ENCODE measurements at places on chromosomes 11 and 22.

GRCh38 chr11:102118937-102119336 lies 8.7 kb downstream of the YAP1 start:
- DNase-seq, result no peak

DNA sequence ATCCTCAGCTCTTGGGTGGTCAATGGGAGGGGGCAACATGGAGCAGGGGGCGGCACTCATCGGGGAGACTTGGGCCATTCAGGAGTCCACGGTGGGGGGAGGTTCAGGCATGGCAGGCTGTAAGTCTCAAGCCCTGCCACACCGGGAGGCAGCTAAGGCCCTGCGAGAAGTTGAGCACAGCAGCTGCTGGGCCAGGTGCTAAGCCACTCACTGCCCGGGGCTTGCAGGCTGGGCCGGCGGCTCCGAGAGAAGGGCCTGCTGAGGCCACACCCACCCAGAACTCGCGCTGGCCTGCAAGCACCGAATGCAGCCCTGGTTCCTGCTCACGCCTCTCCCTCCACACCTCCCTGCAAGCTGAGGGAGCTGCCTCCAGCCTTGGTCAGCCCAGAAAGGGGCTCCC lies 131.4 kb downstream of the OR4C45 start:
- no peak for DNase-seq

- no peak for DNase-seq
Measured at GRCh38 chr11:133961890-133962289, 5.1 kb upstream of the IGSF9B start.

DNA sequence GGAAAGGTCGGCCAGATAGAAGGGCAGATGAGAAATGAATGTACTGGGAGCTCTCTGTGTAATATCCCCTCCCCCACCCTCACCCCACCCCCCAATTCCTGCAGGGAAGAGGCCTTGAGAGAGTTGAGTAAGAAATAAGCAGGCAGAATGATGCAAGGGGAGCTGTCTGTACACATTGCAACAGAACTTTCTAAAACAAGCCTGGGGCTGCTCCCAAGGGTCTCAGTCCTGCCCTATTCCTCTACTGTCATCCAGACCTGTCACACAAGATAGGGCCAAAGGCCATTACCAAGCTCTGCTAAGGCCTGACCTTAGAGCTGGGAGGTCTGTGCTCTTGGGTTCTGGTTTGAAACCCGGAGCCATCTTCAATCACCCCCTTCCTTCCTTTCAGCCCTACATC lies 5.7 kb upstream of the DGAT2 start:
- no peak for DNase-seq

- no peak for DNase-seq
Measured at GRCh38 chr11:122287401-122287800, 171.4 kb upstream of the BLID start.

GRCh38 chr11:65808744-65809341 lies 22.0 kb downstream of the OVOL1 start:
- no peak for DNase-seq

GRCh38 chr11:26700574-26701235 lies 21.2 kb downstream of the SLC5A12 start:
- DNase-seq, result no peak

DNA sequence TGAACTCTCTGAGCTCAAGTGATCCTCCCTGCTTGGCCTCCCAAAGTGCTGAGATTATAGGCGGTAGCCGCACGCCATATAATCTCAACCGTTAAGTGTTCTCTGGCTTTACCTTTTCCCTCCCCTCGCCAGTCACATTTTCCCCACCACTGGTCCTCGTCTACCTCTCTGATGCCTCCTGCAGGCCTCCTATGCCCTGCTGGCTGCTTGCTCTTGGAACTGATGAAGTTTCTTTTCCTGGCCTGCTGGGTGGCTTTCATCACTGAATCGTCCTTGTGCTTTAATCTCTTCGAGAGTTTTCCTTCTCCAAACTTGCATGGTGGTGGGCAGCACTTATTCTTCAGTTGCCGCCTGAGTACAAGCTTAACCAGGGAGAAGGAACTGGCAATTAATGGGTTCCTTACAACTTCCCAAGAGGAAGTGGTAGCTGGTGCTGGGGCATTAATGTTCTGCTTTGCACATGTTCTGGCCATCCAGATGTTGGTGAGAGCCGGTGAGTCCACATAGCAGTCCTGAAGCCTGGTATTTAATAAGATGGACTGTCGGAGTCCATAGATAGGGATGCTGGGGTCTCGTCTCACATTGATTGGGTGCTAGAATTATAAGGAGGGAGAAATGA lies 1.3 kb downstream of the C22orf31 start:
- DNase-seq, result no peak

- DNase-seq, result no peak
Measured at GRCh38 chr11:62860835-62861563, 19.7 kb upstream of the SLC3A2 start.

DNA sequence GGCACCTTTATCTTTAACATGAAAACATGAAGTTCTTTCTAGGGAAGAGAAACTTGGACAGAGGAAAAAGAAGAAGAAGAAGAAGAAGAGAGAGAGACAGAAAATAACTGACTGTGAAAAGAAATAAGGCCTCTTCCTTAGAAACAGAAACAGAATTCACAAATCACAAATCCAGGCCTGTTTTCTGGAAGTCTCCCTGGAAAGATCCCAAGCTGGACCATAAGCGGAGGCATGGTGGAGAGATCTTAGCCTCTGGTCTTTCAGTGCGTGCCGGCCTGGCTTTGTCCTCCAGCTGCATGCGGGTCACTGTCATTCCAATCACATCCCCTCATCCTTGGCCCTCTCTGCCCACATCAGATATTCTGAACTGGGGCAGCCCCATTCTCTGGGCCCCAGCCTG lies 6.9 kb downstream of the FXYD6 start:
- no peak for DNase-seq

GRCh38 chr11:118609380-118610224 lies 2.2 kb downstream of the PHLDB1 start:
- no peak for DNase-seq

GRCh38 chr11:290621-291231 lies 1.8 kb downstream of the PGGHG start:
- no peak for DNase-seq

DNA sequence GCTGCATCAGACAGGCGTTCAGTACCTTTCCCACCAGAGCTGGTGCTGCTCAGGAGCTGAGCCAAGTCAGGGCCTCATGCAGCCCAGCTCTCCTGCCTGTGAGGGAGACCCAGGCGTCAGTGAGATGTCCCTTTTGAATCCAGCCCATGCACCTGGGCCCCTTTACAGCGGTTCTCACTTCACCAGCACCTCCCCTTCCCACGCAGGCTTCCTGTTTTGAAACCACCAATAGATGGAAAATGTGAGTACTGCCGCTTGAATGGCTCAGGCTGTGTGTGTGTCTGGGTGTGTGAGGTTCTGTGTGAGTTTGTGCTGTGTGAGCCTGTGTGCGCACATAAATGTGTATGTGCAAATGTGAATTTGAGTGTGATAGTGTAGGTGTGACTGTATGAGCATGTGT lies 88.4 kb downstream of the UBASH3B start:
- DNase-seq, result no peak

DNA sequence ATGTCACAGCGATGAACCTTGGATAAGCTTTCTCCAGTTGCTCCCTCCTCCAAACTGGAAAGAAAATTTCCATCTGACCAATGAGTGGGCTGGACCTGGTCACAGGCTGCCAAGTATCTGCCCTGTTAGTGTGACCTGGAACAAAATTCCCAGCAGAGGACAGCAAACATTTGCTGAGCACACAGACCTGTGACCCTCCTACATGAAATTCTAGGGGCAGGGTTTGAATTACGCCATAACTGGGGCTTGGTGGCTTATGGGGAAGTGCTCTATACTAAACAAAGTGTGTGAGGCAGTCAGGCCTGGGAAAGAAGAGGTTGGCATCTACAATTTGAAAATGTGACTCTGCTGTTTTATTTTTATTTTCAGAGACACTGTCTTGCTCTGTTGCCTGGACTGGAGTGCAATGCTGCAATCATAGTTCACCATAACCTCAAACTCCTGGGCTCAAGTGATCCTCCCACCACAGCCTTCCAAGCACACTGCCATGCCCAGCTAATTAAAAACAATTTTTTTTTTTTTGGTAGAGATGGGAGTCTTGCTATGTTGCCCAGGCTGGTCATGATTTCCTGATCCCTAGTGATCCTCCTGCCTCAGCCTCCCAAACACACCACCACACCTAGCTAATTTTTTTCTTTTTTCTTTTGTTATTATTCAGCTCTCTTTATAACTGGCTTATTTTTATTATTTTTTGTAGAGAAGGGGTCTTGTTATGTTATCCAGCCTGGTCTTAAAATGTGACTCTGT lies 13.6 kb upstream of the XBP1 start:
- no peak for DNase-seq

- no peak for DNase-seq
Measured at GRCh38 chr22:23183061-23183698, 2.9 kb downstream of the BCR start.

GRCh38 chr11:77211040-77211451 lies 83.0 kb downstream of the MYO7A start:
- DNase-seq, result no peak

DNA sequence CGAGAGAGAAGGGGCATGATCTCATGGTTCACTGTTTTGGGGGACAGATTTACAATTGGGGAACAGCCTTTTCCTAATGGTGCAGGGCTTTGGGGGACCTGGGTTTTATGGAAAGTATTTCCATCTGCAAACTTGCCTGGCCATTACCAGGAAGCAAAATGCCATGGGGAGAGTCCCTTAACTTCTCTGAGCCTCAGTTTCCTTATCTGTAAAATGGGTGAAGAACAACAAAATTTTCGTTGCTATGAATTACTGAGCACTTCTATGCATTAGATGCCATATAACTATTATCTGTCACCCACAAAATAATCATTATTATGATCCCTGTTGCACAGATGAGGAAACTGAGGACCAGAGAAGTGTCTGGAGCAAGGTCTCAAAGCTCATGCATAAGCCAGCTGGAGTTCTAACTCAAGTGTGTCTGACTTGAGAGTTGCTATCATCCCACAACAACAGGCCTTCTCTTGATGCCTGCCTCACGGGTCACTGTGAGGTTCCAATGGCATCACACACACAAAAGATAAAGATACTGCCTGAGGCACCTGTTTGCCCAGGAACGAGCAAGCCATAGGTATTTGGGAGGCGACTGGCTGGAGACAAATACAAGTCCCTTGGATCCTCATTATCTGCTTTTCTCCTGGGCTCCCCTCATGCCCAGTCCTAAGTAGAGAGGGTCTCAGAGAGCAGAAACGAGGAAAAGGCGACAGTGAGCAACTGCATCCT lies 15.8 kb downstream of the TPST2 start:
- no peak for DNase-seq

Measured in DMS 273 treated with DMSO at 0.1 percent for 48 hours (cell line).